OCI-M1 (cell line): ENCODE measurements at places on chromosomes 4 and X.

DNA sequence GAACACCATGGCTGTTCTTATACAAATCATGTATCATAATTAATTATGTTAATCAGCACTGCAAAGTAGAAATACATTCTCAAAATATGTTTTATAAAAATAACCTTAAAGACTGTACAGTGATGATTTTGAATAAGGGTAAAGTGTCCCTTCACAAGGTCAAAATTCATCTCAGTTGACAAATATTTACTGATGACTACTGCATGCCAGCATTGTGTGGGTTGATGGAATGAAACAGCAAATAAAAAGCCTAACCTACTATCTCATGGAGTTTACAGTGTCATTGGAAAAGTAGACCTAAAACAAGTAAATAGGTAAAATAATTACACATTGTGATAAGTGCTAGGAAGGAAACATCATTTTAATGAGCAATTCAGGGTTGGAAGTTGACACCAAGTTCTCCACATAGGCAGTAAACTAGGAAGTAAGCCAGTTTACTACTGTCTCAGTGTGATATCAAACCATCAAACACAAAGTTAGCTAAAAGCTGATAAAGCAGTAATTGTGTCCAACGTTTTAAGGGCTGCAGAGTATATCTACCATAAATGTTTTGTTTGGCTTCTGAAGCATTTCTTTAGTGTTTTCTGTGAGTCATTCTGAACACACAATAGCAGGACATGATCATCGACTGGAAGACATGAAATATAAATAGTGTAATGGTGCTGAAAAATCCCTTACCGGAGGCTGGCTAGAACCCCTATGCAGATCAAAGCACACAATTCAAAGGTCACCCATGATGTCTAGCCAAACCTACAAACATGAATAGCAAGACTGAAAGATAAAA is 221.8 kb downstream of the DACH2 start:
- no peak for DNase-seq

DNA sequence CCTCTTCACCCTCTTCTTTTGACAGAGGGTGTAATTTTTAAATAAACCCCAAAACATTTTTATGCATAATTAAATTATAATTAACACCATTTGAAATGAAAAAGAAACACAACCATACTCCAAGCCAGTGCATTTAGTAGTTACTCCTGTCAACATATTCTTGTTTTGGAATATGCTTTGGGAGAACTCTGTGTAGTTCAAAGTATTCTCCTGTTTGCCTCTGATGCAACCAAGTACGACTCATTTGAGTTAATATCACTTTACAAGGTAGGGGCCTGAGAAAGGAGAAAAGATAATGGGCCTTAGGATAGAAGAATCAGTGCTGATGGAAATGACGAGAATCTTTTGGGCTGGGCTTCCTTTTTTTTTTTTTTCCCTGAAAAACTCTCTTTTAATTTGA is 2.7 kb downstream of the PTPN13 start:
- DNase-seq = no peak

- DNase-seq = no peak
These were observed 302.0 kb downstream of the PACRGL start for GRCh38 chr4:21002286-21002685.

DNA sequence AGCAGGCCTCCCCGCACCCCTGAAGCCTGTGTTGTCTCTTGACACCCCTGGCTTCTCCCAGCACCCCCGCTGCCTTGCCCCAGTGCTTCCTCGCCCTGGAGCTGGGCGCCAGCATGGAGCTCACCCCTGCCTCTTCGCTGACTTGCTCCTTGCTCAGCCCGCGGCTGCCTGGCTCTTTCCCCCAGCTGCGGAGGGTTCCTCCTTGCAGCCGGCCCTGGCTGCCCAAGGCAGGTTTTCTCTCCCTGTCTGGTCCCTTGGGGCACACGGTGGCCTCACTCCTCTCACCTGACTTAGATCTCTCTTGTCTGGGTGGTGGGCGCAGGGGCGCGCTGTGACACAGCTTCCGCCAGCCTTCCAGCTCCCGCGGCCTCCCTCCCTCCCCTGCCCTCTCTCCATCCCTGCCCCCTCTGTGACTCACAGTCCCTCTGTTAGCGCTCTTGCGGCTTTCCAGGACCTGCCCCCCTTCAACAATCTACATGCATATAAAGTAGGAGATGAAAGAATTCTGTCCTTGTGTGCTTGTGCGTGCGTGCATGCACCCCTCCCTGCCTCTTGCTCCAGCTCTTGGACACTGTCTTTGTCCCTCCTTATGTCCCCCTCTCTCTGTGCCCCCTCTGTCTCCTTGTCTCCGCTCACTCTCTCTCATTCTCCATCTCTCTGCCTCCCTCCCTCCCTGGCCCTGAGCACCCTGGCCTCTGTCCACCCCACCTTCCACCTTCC is 2.2 kb downstream of the PLXNB3 start:
- peak; percentile 89 for DNase-seq

- DNase-seq = no peak
These were observed 71.2 kb upstream of the GRID2 start for GRCh38 chr4:92232566-92232965.

DNA sequence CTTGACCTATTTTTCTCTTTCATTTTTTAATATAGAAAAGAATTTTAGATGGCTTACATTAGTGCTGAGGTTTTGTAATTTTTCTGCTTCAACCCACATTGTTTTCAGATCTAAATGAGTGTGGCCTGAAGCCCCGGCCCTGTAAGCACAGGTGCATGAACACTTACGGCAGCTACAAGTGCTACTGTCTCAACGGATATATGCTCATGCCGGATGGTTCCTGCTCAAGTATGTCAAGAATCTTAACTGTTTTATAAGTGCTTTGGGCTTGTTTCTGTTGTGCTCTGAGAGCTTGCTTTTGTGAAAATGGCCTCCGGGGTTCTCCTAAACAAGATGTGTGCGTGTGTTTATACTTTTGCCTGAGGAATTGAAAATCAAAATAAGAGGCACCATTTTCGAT is 41.6 kb downstream of the NPNT start:
- DNase-seq = no peak

- no peak for DNase-seq
These were observed 147.2 kb downstream of the RPA4 start for GRCh38 chrX:97030947-97031346.

DNA sequence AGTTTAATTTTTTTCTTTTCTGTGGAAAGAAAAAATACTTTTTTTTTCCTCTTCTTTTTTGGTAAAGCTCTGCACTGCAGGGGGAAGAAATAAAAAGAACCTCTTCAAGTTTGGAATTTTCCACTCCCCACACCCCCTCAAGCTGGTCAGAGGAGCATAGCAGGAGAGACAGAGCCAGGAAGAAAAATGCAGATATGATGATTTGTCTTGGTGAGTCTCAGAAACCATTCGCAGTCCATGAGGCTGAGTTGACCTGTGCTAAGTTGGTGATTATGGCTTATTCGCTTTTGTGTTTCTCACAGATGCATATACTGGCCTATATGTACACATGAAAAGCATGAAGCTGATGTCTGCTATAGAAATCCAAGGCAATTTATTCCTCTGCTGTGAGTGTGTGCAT is 205.9 kb downstream of the LDB2 start:
- DNase-seq = no peak

GRCh38 chrX:22159071-22159470 is 113.6 kb upstream of the CBLL2 start:
- no peak for DNase-seq

DNA sequence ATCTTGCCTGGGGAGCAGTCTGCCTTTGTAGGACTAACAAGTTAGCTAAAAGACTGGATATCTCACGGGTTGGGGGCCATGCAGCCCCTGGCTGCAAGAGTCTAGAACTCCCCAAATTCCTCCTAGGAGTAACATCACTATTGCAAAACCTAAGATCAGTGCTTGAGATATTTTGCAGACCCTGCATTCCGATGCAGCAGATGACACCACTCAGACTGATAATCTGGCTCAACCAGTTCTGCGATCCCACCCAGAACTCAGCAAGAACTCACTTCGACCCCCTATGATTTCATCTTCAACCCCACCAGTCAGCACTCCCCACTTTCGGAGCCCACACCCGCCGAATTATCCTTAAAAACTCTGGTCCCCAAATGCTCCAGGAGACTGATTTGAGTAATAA is 834.0 kb downstream of the C4orf33 start:
- no peak for DNase-seq

GRCh38 chr4:36024901-36025660 is 219.2 kb downstream of the ARAP2 start:
- DNase-seq = no peak

DNA sequence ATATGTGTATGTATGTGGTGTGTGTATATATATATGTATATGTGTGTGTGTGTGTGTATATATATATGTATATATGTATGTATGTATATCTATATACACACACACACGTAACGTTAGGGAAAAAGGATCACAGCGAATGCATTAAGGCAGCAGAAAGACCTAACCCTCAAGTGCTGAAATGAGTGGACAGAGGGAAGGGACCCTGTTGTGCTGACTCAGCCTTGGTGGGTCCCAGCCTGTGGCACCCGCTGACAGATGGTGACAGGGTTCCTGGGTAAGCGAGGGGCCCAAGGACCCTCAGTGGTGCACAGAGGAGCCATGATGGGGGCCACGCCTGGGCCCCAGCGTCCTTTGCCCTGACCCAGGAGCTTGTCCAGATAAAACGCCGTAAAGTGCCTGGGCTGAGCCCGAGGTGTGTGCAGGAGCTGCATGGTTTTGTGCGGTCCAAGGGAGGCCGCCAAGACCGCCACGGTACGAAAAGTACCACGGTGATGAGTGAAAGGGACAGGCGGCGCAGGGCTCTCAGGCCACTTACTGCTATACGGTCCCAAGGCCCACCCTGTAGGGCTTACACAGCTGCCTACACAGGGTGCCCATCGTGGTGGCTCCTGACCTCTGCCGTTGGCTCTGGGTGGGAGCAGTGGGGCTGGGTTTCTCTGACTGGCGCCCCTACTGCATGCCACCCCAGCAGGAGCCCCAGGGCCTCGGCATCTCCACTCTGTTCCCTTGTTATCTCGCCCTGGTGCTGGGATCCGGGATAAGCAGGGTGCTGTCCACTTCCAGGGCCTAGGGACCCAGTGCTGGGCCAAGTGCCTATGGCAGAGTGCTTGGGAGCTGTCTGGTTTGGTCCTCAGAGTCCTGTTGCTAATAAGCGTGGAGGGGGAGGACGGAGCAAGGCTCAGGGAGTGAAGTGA is 10.0 kb downstream of the SH3BP2 start:
- no peak for DNase-seq

GRCh38 chrX:43474321-43474720 is 181.8 kb upstream of the MAOA start:
- no peak for DNase-seq

DNA sequence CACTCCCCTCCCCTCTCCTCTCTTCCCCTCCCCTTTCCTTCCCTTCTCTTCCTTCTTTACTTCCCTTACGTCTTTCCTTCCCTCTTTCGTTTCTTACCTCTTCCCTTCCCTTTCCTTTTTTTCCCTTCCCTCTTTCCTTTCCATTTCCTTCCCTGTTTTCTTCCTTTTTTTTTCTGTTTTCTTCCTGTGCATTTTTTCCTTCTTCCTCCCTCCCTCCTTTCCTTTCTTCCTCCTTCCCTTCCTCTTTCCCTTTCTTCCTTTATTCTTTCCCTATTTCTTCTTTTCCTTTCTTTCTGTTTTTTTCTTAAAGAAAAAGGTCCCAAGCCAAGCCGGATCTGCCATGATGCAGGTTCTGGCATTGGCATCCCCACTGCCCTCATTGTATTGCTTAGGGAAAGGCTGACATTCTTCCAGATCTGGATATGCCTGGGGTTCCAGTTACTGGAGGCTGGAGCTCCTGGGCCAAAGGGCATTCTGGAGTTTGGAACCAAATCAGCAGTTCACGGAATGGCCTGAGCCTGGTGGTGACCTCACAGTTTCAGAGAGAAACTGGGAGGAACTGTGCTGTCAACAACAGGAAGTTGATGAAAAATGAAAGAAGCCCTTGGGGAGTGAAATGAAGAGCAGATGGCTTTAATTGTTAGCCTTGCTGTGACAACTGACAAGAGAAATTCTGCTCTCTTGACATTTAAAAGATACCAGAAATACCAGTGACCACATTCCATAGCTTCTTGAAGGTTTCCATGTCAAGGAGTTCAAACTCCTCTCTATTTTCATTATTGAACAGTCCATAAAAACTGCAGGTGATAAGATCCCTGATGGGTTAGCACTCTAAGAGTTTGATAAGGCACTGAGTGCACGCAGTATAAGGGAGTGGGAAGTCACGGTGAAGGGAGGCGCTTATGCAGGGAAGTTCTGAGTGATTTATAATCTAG is 622.1 kb downstream of the SPRY1 start:
- peak; percentile 91 for DNase-seq

GRCh38 chr4:18463987-18464559 is 442.5 kb upstream of the LCORL start:
- DNase-seq = no peak

- DNase-seq = no peak
These were observed 41.2 kb downstream of the APLN start for GRCh38 chrX:129613596-129613995.
